Endodermal cell (in vitro differentiated cells): ENCODE measurements at places on chromosomes 7 and 10.

GRCh38 chr10:129952378-129953118 lies 11.5 kb downstream of the EBF3 start:
- DNase-seq: no peak

DNA sequence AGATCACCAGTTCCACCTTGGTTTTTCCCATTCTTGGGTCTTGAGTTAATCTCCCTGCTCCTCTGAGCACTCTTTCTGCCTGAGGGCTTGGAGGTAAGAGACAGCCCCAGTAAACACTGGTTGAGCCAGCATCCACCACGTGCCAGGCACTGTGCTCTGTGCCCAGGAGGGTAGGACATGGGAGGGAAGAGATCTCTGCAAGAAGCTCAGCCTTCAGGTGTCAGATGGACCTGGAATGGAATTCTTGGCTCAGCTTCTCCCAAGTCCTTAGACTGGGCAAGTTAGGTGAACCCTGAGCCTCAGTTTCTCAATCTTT lies 2.5 kb downstream of the ZYX start:
- no peak for DNase-seq

DNA sequence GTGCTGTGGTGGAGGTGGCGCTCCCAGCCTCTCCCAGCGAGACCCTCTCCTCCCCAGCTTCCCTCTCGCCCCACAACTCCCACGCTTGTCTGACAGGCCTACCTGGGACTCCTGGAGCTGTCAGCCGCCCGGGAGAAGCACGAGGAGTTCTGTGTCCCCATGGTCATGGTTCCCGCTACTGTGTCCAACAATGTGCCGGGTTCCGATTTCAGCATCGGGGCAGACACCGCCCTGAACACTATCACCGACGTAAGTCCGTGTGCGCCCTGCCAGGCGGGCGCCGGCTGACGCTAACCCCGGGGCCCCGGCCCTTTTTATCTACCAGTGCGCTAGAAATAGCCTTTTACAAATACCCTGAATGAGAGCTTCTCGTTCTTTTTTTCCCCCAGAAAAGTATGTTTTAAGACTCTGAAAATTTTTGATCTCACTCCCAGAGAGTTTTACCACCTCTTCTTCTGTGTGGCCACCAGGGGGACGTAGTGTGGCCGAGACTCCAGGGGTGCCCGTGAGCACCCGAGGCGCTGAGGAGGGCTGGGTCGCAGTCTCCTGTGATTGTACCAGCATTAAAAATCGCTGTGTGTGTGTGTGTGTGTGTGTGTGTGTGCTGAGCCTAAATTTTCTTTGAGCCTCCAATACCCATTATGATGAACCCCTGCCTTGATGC lies 52.6 kb downstream of the PFKP start:
- peak; percentile 70 for DNase-seq

GRCh38 chr7:1364068-1364905 lies 95.0 kb downstream of the MICALL2 start:
- no peak for DNase-seq

DNA sequence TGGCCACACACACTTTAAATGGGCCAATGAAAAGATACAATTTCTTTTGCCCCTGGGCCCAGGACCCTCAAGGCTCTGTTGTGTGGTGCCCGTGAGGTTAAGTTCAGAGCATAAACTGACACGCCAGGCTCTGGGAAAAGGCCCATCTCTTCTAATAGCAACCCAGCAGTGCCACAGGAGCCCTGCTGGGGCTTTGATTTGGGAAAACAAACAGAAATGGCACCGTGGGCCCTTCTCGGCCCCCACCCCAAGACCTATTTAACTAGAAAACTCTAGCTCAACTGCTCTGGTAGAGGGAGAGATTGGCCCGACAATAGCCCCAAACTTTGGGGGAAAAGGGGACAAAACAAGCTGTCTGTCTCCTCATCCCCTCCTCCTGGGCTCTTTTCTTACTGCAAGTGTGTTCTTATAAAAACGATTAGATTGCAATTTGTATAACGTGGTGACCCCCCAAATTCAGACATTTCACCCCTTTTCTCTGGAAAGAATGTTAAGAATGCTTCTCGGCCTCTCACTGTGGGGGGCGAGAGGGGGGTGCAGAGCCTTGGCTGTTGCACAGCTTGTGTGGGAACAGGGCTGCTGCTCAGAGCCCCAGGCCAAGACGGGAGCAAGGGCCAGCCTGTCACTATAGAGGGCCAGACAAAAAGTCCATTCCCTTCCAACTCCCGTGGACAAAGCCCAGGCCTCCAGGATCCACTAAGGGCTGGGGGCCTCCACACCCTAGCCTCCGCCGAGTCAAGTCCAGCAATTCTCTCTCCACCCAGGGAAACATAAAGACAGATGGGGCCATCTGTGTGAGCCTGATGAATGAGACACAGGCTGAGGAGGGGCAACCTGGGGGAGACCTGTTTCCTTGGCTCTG lies 26.8 kb downstream of the DPCD start:
- DNase-seq: peak; percentile 76

- DNase-seq: no peak
Observed at GRCh38 chr7:36400036-36400435, 10.4 kb downstream of the ANLN start.

DNA sequence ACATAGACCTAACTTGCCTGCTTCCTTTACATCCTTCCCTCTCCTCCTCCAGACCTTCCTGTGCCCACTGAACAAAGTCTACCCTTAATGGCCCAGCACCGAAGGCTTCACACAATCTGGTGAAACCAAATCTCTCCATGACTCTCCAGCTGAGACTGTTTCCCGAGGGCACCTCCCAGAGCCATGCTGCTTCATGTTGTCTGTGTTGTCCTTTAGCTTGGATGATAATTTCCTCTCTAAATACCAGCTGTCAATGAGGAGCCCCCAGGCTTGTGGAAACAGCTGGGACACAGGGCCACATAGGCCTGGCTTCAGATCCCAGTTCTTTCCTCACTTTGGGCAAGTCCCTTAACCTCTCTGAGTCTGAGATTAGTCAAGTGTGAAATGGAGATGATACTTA lies 54.3 kb downstream of the DLD start:
- DNase-seq: no peak

DNA sequence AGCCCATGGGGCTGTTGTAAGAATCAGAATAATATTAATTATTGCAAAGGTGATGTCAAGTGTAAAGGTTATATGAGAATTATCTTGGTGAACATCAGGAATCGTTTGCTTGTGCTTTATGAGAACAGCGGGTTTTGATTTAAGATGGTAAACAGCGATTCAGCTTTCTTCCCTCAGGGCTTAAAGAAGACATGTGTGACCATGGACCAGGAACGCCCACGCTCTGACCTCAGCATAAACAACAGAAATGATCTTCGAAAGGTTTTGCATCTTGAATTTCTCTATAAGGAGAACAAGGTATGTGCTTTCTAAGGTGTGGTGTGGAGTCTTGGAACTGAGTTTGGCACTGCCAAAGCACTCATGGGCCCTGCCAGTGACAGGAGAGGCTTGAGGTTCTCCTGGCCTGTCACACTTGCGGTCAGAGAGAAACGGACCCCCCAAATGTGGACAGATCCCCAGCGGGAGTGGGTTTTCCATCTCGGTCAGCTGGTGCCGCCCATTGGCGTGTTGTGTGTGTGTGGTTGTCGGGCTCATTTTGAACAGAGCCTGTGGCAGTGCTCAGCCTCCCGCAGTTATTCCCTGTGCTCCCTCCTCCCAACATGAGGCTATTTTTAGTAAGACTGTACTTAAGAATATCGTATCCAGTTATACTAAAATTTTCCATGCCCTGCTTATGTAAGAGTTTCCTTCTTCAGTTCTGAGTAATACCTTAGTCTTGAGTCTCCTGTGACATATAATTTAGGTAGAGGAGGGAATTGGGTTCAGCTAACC lies 7.2 kb downstream of the MINDY4 start:
- peak; percentile 12 for DNase-seq

DNA sequence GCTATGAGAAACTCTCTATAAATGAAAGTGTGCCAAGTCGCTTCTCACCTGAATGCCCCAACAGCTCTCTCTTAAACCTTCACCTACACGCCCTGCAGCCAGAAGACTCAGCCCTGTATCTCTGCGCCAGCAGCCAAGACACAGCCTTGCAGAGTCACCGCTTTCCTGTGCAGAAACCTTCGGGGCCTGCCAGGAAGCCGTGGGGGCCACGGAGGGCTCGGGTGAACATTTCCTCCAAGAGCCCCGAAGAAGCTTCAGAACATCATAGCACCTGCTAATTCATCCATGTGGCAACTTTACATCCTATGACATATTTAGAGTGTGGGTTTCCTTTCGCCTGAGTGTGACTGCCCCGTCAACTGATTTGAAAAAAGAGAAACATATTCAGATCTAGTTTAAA lies 55.7 kb upstream of the PRSS58 start:
- DNase-seq: no peak

DNA sequence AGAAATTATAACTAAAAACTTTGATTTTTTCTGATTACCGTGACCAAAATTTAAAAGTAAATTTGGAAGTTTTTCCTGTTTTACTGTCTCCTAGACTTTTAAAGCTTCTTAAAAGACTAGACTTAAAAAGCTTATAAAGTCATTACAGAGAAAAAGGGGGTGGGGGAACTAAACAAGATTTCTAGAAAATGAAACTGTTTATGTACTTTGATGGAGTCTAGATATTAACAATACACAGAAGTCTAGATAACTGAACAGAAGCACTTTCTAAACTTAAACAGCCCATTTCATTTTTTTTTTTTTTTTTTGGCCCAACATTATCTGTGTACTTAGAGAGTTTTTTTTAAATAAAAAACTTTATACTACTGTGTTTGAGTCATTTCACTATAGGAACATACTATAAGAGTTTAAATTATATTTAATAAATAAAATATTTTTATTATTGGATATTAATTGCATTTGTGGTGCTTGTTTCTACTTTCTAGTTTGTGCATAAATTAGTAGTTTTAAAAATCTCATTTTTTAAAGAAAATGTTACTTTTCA lies 98.5 kb downstream of the PHTF2 start:
- DNase-seq: no peak

- DNase-seq: no peak
Observed at GRCh38 chr10:125849448-125849847, 26.1 kb downstream of the BCCIP start.

DNA sequence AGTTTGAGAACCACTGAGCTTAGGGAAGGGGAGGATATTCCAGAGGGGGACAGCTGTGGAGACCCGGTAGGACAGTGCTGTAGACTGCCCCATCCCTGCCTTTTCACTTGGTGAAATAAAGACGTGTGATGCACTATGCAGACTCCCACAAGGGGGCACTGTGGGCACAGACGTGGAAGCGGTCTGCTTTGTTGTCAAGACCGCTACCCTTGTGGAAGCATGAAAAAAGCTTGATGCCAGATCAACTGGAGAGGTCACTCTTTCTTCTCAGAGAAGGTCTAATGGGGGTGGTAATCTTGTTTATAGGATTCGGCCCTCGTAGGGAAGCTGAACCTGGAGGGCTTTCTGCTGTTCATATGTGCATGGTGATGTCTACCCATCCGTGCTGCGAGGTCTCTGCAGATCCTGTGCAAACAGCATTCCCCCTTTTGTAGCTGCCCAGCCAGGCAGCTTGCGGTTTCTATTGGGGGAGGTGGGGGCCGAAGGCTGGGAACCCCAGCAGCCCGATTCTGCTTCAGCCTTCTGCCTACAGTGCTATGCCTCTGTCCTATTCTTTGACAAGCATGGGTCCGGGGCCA lies 13.7 kb downstream of the RPS24 start:
- peak; percentile 98 for DNase-seq

- peak; percentile 14 for DNase-seq
Observed at GRCh38 chr10:6044751-6045313, 17.3 kb downstream of the IL2RA start.

DNA sequence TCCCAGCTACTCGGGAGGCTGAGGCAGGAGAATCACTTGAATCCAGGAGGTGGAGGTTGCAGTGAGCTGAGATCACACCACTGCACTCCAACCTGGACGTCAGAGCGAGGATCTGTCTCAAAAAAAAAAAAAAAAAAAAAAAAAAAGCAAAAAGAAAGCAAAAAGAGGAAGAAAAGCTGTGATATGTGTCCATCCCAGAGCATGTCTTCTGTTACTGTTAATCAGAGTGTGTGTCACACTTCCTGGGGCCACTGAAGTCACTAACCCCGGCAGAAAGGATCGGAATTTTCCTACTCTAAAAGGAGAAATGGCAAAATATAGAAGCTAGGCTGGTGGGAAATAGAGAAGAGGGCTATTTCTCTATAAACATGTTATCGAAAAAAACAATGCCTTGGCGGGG lies 11.9 kb downstream of the PIK3AP1 start:
- no peak for DNase-seq

GRCh38 chr7:6026820-6027311 lies 4.3 kb upstream of the ANKRD61 start:
- no peak for DNase-seq

- DNase-seq: no peak
Observed at GRCh38 chr10:73914036-73914435, 3.1 kb downstream of the PLAU start.

DNA sequence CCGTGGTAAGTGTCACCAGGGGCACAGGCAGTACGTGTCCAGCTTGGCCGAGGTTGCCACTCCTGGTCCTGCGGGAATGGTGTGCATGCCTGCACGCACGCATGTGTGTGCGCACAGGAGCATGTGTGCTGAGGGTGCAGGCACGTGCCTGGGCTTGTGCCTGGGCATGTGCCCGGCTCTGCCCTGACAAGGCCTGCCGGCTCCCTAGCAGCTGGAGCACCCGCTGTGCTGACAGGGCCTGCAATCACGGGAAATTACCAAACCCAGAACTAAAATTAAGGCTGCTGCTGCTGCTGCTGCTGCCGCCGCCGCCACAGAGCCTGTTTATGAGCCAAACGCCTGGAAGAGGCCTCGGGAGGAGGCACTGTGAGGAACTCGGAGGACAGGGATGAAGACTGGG lies 28.7 kb downstream of the GHRHR start:
- DNase-seq: no peak

DNA sequence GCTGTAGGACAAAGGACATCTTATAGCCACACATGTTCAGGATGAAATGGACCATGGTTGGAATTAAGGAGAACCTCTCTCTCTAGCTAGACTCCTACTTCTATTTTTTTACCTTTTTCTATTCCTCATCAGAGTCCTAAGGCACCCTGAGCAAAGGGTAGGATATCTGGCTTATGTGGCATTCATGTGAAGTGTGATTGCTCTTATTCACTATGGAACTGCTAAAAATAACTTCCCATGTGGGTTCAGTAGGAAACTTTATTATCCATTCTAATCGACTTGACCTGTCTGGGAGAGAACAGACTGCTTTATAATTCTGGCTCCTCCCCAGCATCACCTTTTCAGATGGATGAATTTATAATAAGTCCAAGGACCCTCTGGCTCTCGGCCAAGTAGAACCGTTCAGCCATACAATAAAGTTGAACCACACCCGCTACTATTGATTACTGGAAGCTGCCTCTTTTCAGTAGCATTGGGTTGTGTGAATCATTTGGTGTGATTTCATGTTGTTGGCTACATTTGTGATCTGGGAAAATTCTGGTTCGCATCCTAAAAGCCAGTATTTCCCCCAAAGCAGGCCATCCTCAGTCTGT lies 117.5 kb downstream of the NRF1 start:
- no peak for DNase-seq
